ENCODE measurements at places on chromosomes 7 and 10.

DNA sequence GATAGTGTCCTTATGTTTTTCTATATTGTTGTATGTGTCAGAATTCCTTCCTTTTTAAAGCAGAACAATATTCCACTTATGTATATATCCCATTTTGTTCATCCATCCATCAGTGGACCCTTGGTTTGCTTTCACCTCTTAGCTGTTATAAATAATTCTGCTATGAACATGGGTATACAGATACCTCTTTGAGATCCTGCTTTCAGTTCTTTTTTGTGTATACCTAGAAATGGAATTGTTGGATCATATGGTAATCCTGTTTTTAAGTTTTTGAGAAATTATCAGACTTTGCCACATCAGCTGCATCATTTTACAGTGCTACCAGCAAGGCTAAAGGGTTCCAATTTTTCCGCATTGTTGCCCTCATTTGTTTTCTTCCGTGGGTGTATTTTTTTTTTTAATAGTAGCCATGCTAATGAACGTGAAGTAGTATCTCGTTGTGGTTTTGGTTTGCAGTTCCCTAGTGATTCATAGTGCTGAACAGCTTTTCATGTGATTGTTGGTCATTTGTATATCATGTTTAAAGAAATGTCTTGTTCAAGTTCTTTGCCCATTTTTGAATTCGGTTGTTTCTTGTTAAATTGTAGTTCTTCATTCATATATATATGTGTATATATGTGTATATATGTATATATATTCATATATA is 87.8 kb downstream of the LCOR start:
- no peak for DNase-seq

DNA sequence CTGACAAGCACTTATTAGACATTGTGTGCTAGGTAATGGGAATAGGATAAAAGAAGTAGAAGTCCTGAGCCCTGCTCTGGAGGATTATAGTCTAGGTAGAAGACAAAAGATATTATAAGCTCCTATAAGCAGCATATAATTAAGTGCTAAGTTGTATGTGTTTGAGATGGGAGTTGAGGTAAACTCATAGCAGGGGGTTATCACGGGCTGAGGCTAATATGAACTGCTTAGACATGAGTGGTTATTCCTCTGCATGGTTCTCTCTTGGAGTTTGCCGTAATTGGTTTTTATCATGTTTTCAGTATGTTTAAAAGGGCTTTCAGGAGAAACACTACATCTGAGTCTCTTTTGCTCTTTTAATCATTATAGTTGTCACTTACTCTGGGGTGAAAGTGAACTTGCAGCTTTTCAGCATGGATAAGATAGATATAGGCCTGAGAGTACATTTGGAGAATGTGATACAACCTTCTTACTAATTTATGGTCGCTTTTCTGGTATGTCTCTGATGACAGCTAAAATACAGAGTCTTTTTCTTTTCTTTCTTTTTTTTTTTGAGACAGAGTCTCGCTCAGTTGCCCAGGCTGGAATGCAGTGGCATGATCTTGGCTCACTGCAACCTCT is 39.0 kb downstream of the SMNDC1 start:
- DNase-seq, result no peak

DNA sequence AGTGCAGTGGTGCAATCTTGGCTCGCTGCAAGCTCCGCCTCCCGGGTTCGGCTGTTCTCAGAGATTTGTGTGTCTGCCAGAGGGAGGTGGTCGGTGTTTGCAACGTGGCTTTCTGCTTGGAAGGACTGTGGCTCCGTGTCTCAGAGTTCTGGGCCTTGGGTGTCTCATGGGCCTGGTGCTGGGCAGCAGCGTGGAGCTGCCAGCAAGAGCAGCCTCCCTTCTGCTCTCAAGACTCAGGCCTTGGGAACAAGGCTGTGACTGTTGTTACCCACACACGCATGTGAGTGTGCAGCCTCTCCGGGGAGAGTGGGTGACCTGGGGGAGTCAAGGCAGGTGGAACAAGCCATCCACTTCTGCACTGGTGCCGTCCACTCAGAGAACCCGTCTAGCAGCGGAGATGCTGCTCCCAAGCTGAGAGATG is 52.0 kb downstream of the VIPR2 start:
- DNase-seq, result no peak

- no peak for DNase-seq
These were observed 17.5 kb downstream of the AHR start for GRCh38 chr7:17315974-17316373.

- DNase-seq, result no peak
These were observed 687.3 kb downstream of the DNAJB9 start for GRCh38 chr7:109256762-109257560.

DNA sequence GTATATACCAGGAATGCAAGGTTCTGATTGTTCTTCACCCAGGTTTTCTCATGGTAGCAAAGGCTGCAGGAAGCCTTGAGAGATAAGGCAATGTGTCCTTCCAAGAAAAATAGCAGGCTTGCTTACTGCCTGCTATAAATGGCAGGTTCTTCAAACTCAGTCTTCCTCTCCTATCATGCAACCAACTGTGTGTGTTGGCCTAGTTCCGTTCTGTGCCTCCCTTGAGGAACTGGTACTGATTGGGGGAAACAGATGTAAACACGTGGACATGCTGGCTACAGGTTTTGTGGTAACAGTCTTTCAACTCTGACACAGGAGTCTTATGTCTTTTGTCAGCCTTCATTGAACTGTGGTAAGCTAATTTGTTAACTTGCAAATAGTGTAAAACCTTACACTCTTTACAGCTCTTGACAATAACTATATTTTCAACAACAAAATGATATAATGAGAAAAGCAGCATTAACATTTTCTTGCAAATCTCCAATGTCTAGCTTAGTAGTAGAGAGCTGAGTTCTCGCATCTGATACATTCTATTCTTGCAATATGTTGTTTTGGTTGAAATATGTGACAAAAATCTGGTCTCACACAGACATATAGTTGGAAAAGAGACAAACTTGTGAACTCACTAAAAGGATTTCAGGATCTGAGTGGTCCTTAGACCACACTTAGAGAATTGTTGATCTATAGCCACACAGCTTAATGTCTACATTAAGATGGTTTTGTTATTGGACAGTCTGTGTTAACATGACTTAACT is 54.7 kb upstream of the LSM8 start:
- no peak for DNase-seq

DNA sequence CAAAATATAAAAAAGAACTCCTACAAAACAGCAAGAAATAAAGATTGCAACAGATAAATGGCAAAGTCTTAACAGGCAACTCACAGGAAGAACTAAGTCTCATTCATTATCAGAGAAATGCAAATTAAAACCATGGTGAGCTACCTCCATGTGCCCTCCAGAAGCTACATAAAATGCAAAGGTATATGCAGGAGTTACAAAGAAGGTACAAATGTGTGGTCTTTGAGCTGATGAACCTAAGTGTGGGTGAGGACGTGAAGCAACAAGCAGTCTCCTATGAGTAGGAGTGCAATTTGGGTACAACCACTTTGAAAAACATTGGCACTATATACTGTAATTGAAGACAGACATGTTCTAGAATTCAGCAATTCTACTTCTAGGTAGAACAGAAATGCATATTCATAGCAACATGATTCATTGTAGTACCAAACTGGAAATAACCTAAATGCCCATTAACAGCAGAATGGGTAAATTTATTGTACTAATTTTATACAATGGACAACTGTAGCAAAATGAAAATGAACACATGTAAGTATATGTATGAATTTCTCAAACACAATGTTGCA is 61.6 kb upstream of the KCNMA1 start:
- DNase-seq, result no peak

GRCh38 chr10:63247771-63248170 is 114.6 kb downstream of the NRBF2 start:
- no peak for DNase-seq

GRCh38 chr7:91722831-91723230 is 157.7 kb downstream of the MTERF1 start:
- no peak for DNase-seq

DNA sequence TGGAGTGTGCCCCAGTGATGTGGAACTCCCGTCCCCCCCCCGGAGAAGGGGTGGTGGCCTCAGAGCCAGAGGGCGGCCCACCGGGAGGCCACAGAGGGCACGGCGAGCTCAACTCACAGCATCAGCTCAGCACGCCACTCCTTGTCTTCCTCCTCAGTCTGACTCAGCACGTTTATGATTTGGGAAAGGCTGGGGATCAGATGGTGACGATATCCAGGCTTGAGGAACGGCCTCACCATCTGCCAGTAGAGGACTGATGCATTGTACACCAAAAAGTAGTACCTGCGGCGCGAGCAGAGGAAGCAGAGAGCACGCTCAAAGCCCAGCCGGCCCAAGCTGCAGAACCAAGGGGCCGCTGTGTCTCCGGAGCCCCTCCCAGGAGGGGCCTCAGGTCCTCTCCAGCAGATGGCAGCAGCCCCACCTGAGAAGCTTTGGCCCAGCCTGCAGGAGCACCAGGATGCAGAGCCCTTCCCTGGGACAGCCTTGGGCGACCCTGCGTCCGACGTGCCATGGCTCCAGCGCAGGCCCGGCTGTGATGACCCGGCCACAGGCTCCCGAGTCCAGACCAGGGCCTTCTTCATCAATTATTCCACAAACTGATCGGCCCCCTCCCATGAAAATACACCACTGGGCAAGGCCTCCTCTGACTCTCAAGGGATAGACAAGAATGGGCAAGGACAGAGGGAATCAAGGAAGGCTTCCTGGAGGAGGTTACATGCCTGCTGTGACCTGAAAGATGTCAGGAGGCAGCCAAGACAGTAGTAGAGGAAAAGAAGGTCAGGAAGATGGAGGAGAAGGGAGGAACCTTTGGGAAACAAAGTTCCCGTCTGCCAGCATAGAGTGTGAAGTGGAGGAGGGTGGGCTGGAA is 3.7 kb downstream of the CFAP46 start:
- no peak for DNase-seq

- DNase-seq, result no peak
These were observed 372.1 kb downstream of the RPS24 start for GRCh38 chr10:78405736-78406135.

- no peak for DNase-seq
These were observed 8.0 kb upstream of the CELF2 start for GRCh38 chr10:11009471-11010308.
